ENCODE measurements at places on chromosomes 6 and 20.

GRCh38 chr20:50015636-50015992, 32.8 kb downstream of the SNAI1 start:
- no peak for DNase-seq

DNA sequence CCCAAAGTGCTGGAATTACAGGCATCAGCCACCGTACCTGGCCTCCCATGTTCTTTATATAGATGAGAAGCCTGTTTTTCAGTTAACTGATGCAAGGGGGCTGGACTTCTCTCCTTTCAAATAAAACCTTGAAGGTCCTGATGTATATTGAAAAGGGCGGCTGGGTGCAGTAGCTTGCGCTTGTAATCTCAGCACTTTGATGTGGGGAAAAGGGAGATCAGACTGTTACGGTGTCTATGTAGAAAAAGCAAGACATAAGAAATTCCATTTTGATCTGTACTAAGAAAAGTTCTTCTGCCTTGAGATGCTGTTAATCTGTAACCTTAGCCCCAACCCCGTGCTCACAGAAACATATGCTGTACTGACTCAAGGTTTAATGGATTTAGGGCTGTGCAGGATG, 16.1 kb upstream of the SAMHD1 start:
- no peak for DNase-seq

DNA sequence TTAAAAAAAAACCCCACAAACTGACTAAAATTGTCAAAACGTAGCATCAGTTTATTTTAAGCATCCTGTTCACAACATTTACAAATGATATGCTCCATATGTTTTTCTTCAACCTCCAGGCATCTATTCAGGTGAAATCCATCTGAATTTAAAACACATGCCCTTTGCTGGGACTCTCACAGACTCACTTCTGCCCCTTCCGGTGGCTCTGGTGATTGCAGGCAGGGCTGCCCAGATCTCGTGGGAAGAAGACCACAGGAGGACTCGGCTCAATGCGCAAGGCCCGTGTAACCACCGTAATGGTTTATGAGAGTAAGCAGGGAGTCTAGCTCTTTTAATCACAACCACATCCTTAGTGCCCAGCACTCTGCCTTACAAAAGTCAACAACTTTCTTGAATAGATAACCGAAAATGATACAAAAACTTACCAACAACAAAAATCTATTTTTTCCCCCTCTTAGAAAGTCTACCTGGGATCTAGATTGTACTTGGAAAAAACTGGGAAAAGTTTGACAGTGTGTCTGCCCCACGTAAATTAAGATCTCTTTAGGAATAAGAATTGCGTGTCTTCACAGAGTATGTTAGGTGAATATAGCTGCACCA, 139.1 kb downstream of the KIF16B start:
- DNase-seq = peak; percentile 35

GRCh38 chr6:15969236-15969778, 159.6 kb upstream of the MYLIP start:
- DNase-seq = no peak

GRCh38 chr6:37673436-37673835, 24.2 kb downstream of the MDGA1 start:
- no peak for DNase-seq

DNA sequence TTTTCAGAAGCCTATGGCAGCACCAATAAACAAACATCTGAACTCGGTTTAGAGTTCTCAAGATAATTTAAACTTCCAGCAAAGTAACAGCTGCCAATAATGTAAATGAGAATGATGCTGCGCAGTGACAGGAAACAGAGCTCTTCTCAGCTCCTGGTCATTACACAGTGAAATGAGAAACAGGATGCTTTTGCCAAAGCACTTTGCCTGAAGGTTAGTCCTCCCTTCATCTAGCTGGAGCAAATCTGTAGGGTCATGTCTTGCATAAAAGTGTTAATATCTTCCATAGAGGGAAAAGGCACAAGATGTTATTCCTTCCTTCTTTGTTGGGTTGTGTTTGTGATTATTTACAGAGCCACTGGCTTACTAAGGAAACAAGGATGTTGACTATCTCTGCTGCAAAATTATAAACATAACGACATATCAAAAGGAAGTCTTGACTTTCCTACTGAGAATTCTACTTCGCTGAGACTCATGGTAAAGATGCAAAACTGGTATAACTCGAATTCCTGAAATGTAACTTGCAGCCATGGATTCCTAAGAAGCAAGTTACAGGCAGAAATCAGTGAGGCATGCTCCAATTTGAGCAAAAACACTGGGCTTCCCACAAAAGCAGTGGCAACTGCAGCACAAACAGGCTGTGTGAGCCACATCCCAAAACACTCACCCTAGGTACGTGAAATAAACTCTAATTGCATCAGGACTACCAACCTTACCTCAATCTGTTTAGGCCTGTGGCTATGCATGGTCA, 102.5 kb upstream of the BEND6 start:
- DNase-seq = no peak

GRCh38 chr6:63788569-63788968, 153.0 kb downstream of the PHF3 start:
- no peak for DNase-seq

- DNase-seq = no peak
Observed at GRCh38 chr6:167670938-167671338, 155.8 kb upstream of the AFDN start.

DNA sequence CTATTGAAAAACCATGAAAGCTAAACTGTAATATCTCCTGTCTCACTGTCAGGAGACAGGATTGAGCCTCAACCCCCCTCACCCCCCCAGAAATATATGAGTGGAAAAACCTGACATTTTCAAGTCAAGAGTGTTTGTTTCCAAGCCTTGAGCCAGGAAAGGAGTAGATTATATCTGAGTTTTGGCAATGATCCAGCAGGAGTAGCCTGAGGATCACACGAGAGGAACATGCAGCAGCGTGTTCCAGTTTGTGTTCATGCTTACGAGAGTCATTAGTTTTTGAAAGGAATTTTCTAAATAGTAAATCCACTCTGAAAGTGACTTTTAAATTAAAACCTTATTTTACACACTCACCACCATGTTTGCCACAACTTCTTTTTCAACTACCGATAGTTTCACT, 15.8 kb downstream of the IL22RA2 start:
- no peak for DNase-seq

DNA sequence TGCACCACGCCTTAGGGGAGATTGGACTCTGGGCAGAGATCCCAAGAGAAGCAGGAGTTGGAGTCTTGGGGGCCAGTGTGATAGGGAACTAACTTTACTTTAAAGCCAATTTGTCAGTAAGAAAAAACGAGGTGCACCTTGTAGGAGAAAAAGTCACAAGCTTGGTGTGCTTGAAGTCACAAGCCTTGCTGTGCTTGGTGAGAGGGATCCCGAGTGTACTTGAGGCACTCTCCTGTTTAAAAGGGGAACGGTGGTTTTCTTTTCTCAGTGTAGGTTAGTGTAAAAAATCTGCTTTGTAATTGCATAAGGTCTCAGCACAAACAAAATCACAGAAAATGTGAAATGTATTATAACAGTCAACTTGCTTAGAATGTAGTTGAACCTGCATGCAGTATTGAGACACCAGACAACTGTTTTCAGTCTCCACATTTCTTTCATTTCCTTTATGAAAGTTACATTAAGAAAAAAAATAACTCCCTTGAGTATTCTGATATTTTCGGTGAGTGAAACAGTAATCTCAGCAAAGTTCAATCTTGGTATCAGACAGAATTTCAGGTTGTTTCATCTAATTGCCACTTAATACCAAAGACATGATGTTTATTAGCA, 111.1 kb upstream of the DUSP22 start:
- DNase-seq = no peak

- no peak for DNase-seq
Observed at GRCh38 chr6:74609871-74610270, 596.0 kb downstream of the COL12A1 start.

- DNase-seq = no peak
Observed at GRCh38 chr6:107080036-107080435, 35.3 kb downstream of the BEND3 start.

- no peak for DNase-seq
Observed at GRCh38 chr6:51968265-51968664, 119.1 kb downstream of the PKHD1 start.

DNA sequence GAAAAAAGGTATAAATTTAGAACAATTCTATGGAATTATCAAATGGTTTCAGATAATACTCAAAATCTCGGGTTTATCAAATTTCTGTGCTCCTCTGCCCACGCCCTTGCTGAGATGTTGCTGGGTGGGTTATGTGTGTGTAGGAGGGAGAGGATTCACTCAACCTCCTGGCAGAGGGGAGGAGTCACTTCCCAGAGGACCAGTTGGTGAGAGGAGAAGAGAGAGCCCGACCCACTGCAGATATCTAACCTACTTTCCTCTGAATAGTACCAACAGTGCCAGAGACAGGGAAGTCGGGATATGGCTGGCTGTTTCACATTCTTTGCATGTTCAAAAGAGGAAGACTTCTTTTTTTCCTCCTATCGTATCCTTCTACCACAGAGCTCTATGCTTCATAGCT, 187.1 kb upstream of the MAN1A1 start:
- no peak for DNase-seq

DNA sequence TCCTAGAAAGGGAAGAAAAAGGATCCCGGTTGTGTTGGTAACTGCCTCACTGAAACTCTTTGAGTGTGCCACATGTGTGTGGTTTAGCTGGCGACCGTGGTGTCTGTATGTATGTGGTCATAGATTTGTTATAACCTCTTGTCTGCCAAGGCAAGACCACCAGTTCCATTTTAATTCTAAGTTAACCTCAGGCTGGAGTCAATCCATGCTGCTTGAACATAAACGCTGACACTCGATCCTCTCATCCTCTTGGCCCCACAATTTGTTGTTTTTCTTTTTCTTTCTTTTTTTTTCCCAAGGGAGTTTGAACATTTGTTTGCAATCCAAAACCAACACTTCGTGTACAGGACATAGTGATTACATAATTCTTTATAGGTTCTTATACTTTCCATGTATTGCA, 318.9 kb upstream of the JAG1 start:
- DNase-seq = no peak

DNA sequence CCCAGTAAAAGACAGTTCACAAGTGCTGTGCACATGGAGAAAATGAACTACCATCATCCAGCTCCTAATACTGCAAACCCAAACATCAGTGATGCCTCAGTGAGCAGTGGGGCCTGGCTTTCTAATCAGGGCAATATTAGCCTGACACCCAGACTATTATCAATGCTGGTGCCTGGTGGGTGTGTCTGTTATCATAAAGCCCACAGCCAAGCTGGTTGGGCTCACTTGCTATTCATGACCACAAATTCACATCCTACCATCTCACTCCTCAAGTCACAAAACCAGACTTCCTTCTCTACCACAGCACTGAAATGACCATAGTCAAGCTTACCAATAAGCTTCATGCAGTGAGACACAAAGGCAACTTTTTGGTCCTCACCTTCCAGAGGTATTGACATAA, 180.8 kb upstream of the PLN start:
- DNase-seq = no peak

DNA sequence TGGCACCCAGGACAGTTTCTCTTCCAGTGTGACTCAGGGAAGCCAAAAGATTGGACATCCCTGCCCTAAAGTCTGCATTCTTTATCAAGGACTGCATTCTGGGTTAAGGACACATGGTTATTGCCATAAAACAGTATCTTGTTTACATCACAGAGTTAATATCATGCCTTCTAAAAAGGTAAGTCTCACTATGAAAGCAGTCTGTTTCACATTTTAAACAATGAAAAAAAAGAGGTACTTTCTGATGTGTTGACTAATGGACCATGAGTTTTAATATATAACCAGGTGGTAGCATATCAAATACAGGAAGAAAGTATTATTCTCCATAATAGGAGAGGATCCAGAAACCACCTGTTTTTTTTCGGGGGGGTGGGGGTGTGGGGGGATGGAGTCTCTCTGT, 93.7 kb downstream of the TIAM2 start:
- DNase-seq = no peak

DNA sequence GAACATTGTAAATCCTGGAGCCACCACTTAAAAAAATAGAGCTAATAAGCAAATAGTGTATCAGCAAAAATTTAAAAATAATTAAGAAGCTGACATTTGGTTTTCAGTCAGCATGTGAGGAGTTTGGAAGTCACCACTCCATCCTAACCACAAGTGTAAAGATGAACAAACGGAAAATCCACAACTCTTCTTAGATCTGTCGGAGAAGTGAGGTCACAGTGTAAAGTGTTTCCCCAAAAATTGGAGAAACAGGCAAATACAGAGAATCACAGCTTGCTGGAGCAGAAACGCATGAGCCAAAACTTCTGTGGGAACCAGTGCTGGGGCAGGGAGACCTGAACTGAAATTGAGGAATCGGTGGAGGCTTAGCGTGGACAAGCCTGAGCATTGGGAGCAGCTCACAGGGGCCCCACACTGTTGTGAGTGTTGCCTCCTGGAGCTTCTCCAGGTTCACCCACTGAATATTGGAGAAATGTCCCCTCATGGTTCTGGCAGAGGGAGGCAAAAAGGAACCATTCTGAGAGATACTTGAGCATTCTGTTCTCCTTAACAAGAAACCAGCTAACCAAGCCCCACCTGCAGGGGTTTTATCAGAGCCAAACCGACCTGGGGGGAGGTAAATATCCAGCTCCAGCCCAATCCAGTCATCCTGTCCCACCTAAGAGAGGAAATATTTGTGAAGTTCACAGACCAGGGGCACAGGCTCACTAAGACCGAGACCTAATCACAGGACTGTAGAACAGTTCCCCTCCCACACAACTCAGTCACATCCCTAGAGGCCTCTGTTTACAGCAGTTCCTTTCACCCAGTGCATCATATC, 192.0 kb downstream of the ERMARD start:
- no peak for DNase-seq

DNA sequence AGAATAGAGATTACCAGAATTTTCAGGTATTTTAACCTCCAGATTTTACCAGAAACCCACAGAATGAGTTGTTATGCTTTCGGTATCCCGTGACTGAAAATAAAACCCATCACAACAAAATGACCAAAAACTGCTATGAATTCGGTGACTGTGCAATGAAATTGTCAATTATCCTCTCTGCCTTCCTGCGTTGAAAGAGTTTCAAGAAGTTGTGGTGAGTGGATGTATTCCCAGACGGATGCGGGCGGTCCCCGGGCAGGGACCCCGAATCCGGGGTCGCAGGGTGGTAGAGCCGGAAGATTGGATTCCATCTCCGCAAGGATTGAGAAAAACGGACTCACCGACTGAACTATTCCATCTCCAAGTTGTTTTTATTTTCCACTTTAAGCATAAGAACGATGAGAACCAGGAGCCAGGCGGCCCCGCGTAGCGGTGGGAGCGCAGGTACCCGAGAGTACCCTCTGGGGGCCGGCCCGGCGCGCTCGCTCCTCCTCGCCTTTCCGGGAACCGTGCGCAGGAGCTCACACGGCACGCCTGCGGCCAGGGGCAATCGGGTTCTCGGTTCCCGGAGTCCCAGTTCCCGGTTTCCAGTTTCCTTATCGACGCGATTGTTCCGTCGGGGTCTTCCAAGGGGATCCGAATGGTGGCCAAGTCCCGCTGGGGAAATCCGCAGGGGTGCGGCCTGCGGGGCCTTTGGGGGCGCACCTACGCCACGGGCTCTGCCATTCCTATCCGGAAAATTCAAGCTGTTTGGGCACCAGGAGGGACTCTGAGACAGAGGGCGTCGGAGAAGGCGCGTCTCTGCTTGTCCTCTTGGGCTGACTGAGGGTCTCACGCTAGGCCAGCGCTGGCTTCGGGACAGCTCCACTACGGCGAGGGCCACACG, 104.9 kb upstream of the PRDM1 start:
- DNase-seq = peak; percentile 16

GRCh38 chr20:31981784-31982183, 13.8 kb downstream of the XKR7 start:
- DNase-seq = no peak
